ENCODE measurements at places on chromosomes 2 and 18. TPM values are rescaled to one million over a fixed set of nuclear protein-coding genes. Genes with fewer than 3 reads are reported as not detected.

DNA sequence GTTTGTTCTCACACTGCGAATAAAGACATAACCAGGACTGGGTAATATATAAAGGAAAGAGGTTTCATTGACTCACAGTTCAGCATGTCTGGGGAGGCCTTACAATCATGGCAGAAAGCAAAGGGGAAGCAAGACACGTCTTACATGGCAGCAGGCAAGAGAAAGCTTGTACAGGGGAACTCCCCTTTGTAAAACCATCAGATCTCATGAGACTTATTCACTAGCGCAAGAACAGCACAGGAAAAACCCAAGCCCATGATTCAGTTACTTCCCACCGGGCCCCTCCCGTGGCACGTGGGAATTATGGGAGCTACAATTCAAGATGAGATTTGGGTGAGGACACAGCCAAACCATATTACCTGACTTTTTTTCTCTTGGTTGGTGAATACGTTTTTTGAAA lies 51.3 kb downstream of the TMEM247 start:
- DNase-seq = no peak

DNA sequence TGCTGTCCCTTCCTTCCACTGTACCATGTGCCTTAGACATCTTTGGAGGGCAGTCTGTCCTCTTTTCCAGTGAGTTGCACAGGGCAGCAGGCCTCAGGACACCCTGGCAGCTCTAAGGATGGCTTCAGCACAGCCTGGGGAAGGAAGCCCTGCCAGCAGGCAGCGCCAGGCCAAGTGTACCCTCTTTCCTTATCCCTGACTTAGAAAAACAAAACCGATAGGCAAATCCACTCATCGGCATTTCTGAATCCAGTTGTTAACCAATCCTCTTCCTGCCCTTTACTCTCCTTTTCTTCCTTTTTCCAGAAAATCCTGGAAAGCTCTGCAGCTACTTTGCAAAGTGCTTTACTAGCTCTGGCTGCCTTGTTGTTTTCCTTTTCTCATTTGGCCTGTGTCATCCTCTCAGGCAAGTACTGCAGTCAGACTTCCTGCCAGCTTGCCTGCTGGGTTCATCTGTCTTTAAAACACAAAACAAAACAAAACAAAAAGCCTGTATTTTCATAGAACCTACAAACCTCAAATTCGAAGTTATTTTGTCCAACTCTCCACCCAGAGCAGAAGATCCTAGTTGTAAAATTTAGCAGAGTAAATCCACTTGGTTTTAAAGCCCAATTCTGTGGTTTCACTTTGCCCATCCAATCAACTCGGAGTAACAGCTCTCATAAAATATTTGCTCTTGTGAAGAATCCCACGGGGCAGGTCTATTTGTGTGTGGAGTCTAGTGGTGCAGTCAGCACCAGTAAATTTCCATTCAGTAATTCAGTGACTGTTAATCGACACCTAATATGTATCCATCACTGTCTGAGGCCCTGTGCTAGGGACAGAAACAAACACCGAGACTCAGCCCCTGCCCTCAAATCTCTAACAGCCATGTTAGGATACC lies 45.2 kb downstream of the PCBP1 start:
- DNase-seq = no peak

- DNase-seq = no peak
Measured at GRCh38 chr18:75421656-75422055, 5.8 kb downstream of the SMIM21 start.

DNA sequence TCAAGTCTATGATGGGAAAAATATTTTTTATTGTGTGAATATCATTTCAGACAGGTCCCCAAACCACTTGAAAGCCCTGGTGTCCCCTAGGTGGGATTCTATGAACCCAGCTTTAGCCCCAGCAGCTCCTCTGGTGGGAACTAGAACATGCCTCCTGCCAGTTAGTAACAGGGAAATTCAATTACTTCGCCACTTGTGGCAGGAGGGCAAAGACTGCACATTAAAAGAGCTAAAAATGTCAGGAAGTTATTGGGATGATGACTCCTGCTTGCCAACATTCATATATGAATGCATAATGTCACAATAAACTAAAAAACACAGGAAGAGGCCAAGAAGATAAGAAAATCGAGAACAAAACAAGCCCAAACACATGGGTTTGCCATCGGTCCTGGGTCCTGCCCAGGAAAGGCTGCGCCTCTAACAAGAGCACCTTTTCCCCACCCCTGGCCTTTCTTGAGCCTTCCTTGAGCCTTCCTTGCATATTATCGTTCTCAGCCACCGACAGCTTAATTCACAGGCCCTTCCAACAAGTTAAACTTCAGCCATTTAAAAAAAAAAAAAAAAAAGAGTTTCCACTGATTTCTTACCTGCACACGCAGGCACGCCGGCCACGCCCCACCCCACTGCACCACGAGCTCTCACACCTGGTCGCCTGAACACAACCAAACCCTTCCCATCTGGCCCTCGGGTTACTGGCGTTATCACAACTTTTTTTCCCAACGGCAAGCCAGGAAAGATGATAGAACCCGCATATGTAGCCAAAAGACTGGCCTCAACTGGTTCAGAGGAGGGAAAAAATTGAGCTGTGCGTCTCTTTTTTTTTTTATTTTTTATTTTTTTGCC lies 23.4 kb downstream of the BCL11A start:
- no peak for DNase-seq

DNA sequence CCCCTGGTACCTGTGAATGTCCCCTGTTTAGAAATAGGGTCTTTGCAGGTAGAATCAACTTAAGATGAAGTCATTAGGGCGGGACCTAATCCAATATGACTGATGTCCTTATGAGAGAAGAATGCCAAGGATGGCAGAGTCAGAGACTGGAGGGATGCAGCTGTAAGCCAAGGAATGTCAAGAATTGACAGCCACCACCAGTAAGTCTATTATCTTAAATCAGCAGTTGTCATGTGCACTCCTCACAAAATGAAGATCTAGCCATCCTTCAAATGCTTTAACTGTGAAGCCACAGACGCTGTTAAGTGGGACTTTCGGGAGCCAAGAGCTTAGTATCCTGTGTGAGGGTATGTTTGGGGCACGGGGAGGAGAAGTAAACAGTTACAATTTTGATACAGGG lies 83.2 kb downstream of the ITGA4 start:
- no peak for DNase-seq

DNA sequence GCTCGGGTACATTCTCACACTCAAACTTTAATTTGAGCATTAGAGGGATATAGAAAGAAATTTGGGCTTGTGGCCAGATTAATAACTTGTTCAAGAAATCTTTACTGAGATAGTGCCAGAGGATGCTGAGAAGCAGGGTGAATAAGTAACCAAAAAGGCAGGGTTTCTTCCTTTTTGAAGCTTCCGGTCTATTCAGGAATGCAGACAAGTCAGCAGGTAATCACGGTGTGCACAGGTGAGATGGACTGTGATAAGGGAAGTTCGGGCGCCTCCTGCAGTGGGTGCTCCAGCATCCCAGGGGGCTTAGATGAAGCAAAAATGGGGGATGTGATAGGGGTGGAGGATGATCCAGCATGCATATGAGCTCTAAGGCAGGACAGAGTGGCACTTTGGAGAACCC lies 44.9 kb upstream of the CYP1B1 start:
- no peak for DNase-seq

- no peak for DNase-seq
Measured at GRCh38 chr2:16278421-16279200, 338.3 kb downstream of the MYCN start.

- DNase-seq = no peak
Measured at GRCh38 chr2:227349989-227350612, 25.1 kb downstream of the MFF start.

DNA sequence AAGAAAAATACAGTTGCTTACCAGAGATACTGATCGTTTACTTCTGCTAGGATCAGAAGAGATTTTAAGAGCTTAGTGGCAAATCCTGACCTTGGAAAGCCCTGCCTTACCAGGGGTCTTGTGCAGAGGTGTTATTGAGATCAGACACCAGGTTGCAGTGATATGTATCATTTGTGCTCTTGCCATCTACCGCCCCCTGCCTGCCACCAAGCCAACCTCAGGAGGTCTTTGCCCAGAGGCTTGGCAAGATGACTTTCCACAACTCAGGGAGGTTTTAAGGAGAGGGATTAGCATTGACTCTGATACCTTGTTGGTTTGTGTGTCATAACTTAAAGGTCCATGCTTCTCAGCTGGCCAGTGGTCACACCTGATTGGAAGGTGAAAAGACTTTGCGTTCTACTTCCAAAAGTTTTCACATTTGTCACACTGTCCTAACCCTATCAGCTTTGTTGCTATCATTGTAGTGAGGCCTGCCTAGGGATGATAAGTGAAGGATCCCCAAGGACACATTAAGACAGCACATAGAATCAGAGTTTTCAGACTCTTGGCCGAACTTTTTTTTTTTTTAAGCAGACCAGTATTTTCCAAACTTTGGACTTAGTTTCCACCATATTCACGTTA lies 46.2 kb upstream of the MGAT5 start:
- DNase-seq = no peak

GRCh38 chr2:56587456-56587855 lies 403.7 kb downstream of the CCDC85A start:
- no peak for DNase-seq

GRCh38 chr2:136008205-136008865 lies 22.9 kb upstream of the DARS1 start:
- DNase-seq = no peak

DNA sequence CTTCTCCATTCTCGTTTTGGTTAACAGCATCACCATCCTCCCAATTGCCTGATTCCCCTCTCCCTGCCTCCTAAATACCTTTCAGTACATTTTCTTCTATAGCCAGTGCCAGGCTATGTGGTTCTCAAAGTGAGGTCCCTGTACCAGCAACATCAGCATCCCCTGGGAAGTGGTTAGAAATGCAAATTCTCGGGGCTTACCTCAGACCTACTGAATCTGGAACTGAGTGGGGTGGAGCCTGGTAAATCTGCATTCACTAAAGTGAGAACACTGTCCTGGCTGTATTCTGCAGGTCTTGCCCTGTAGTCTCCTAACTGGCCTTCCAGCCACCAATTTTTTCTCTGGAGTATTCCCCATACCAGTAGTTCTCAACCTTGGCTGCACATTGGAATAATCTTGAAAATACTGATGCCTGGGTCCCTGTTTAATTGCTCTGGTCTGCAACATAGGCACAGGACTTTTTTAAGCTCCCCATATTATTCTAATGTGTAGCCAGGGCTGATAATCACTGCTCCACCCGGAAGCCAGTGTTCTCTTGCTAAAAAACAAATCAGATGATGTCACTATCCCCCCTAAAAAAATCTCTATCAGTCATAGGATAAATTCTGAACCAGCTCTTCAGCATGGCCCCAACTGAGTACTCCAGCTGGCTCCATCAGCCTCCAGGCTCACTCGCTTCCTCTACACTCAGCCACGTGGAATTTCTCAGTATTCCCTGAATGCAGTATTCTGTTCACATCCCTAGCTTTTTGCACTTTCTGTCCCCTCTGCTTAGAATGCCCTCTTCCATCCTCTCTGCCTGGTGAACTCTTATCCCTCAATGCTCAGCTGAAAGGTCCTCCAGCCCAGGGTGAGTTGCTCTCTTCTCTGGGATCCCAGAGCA lies 98.4 kb downstream of the CDK15 start:
- no peak for DNase-seq

GRCh38 chr2:151459358-151459757 lies 49.7 kb downstream of the RIF1 start:
- no peak for DNase-seq

- DNase-seq = no peak
Measured at GRCh38 chr18:11654736-11655605, 34.1 kb upstream of the GNAL start.

DNA sequence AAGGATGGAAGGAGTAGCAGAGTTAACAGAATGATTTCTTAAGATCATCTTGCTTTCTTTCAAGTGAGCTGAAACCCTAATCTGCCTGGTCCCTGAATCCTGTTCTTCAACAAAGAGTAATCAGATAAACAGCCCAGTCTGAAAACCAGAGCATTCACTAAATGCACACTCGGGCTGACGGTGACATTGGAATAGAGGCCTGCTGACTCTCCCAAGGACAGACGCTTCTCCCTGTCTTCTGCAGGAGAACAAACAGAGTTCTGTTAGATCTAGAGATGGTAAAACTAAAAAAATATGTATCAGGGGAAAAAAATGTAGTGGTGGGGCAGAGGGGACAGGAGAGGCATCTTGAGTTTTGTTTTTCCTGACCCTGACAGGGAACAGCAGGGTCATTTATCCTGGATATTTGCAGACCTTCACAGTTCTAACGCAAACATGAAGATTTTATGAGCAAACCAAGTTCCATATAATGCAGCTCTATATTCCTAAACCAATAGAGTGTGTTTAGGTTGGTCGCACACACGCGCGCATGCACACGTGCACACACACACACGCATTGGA lies 7.3 kb downstream of the MATN3 start:
- no peak for DNase-seq

DNA sequence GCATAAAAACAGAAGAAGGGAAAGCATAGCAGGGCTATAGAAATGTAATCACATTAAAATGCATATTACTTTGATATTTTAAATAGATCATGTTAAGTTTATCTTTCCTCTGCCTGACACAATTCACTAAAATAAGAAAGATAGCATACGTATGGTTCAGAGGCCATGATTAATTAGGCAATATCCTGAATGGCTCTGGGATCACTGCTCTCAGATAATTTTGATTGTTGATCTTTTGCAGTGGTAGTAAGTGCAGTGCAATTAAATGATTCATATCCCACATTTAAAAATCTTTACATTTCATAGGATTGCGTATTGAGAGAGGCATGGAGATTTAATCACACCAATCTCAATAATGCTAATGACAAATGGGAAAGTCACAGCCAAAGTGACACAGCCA lies 1040.7 kb downstream of the SOCS6 start:
- DNase-seq = no peak

DNA sequence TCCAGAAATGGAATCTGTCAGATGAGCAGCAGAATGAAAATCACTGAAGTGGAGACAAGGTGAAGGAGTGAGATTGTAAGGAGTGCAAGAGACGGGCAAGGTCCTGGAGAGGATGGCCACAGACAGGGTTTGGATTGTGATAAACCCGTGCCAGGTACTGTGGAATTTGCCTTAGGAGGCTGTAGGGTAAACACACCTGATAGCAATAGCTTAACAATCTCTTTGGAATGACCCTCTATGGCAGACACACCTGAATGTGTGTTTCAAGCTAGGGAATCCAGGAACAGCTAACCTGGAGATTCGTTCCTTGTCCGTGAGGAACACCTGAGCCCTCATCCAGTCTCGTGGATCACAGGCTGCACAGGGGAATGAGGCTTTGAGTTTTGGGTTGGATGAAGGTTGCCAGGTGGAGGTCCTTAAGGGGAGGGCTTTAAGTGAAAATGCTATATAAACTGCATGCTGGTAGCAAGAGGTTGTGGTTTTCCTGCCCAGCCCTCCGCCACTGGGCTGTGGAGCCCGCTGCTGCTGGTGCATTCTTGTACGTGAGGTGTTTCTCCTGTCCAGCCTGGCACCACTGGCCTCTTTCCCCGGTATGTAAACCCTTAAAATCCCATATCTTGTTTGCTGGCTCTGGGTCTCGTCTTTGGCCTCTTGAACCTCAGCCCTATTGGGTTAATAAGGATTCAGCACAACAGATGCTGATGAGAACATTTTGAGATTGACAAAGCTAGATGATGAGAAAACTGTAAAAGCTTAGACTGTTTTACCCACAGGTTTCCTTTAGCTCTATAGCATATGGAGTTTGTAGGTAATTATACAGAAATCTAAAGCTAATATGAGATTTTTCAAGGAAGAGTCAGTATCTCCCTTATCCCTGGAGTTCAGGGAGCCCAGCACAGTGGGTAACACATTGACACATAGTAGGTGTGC lies 117.9 kb downstream of the ARHGAP15 start:
- DNase-seq = no peak

The COL6A3 gene
- total RNA-seq = 143 TPM

The RAPGEF4 gene
- 0.91 TPM for total RNA-seq

The RIT2 gene
- total RNA-seq = not detected

The SP5 gene
- total RNA-seq = not detected

The SMC6 gene
- total RNA-seq = 21.3 TPM

The LONRF2 gene
- 0.26 TPM for total RNA-seq

Measured in osteocyte (in vitro differentiated cells).